ENCODE measurements at places on chromosomes 12 and 14.

DNA sequence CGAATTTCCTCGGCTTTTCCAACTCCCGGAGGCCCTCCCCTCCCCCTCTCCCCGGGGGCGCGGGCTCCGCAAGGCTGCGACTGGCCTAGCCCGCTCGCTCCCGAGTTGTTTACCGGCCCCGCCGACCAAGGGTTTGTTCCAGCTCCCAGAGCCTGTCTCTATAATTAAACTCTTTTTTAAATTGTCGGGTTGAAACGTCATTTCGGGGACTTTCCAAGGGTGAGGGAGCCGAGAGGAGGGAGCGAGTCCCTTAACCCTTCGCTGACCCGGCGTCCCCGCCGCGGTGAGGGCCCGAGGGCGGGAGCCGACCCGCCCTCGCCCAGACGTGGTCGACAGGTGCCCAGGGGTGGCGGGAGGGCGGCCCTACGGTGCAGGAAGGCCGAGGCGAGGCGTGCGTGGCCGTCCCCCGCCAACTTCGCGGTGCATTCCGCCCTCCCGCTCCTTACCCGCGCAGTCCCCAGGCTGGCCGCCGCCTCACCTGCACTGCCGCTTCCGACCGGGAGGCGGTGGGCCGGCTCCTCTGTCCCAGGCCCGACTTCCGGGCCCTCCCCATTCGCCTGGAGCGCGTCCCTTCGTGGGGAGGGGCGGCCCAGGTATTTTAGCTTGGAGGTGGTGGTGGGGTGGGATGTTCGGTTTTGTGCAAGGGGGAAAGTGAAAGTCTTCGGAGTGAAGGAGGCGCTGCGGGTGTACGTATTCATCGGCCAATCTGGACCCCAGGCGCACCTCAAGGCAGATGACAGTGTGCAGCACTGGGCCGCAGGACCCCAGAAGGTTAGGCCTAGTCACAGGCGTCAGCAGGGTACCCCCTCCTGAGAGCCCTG lies 2.9 kb upstream of the ZFP36L1 start:
- DNase-seq = peak; percentile 85
- H3K36me3 ChIP-seq = no peaks in the 10 kb centered on the region
- H3K27ac ChIP-seq = peak overlapping the region; percentile 100
- H3K27me3 ChIP-seq = no peaks in the 10 kb centered on the region
- peaks cover 14% of the 10 kb centered on the region for H3K4me1 ChIP-seq
- peak overlapping the region; percentile 94 for H3K4me3 ChIP-seq

DNA sequence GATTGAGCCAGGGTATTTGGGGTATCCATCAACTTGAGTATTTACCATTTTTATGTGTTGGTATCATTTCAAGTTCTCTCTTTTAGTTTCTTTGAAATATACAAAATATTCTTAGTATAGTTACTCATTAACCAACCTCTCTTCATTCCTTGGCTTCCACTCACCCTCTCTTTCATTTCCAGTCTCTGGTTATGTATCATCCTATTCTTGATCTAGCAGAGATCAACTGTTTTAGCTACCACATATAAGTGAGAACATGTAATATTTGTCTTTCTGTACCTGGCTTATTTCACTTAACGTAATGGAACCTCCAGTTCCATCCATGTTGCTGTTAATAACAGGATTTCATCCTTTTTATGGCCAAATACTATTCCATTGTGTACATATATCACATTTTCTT lies 86.9 kb downstream of the DACT1 start:
- no peak overlapping the region for H3K4me3 ChIP-seq
- no peak for DNase-seq
- no peaks in the 10 kb centered on the region for H3K27me3 ChIP-seq
- H3K36me3 ChIP-seq = no peaks in the 10 kb centered on the region

DNA sequence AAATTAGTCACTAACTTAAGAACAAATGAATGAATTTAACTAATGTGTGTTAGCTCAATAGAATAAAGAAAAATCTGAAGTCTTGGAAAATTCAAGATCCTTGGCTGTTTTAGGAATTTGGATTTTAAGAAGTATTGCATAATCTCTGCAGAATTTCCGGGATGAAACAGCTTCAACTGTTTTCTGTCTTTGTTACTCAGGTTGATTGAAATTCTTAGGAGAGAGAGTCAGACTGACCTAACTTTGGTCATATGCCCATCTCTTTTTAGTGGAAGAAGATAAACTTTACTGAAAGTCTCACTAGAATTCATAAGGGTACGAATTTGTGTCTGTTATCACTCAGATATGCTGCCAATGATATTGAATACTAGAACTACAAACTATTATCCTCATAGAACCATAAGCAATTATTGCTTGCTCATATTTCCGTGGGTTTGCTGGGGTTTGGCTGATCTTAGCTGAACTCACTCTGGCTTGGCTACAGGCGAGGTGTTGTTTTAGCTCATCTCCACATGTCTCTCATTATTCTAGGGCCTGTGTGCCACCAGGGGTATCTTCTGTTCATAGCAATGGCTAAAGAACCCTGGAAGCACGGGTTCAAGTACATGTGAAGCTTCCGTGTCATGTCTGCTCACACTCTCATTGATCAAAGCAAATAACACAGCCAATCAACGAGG lies 257.4 kb upstream of the NOVA1 start:
- H3K4me3 ChIP-seq = no peak overlapping the region
- H3K4me1 ChIP-seq = peaks cover 14% of the 10 kb centered on the region
- no peaks in the 10 kb centered on the region for H3K36me3 ChIP-seq

GRCh38 chr12:20631711-20632110 lies 63.4 kb upstream of the SLCO1C1 start:
- no peak overlapping the region for H3K4me3 ChIP-seq
- no peak for DNase-seq
- H3K27ac ChIP-seq = no peak overlapping the region
- H3K27me3 ChIP-seq = no peaks in the 10 kb centered on the region

- no peaks in the 10 kb centered on the region for H3K4me1 ChIP-seq
- H3K27me3 ChIP-seq = no peaks in the 10 kb centered on the region
- H3K36me3 ChIP-seq = no peaks in the 10 kb centered on the region
- no peak for DNase-seq
Measured at GRCh38 chr12:13028825-13029570, 15.2 kb upstream of the FAM234B start.
